ENCODE measurements at places on chromosomes 3 and 15.

GRCh38 chr3:171782617-171783016 is 27.7 kb downstream of the PLD1 start:
- no peak for DNase-seq

- DNase-seq: no peak
These were observed 119.0 kb downstream of the GOLIM4 start for GRCh38 chr3:167976516-167977361.

DNA sequence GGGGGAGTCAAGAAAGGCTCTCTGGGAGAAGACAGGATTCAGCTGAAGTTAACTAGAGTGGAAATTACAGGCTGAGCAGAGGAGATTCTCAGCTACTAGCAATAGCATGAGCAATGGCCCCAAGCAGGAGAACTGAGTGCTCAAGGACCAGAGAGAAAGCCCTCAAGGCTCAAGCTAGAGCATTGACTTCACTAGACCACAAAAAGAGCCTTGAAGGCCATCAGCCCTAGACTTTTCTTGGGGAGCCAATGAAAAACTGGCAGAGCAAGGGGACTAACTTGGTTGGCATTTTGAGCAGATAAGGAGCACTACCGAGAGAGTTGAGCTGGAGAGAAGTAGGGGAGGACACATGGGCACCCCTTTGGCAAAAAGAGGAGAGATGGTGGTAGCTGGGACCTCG is 277.6 kb downstream of the FEZF2 start:
- DNase-seq: no peak

GRCh38 chr3:174862101-174862500 is 3.0 kb downstream of the NAALADL2 start:
- DNase-seq: no peak

DNA sequence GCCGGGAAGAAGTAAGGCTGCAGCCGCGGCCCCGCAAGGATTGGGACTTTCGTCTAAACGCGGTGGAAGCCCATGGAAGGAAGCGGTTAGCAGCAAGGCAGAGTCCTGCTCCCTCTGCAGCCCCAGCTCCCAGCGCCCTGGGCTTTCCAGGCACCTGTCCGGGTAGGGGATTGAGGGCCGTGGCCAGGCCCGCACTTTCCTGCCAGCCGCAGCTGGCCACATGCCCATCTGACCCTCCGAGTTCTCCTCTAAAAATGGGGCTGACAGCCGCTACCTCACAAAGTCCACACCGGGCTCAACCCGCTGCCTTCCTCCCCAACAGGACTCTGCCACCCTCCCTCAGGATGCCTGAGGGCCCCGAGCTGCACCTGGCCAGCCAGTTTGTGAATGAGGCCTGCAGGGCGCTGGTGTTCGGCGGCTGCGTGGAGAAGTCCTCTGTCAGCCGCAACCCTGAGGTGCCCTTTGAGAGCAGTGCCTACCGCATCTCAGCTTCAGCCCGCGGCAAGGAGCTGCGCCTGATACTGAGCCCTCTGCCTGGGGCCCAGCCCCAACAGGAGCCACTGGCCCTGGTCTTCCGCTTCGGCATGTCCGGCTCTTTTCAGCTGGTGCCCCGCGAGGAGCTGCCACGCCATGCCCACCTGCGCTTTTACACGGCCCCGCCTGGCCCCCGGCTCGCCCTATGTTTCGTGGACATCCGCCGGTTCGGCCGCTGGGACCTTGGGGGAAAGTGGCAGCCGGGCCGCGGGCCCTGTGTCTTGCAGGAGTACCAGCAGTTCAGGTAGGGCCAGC is 1.9 kb downstream of the NEIL1 start:
- no peak for DNase-seq

GRCh38 chr3:13051066-13051465 is 22.2 kb downstream of the IQSEC1 start:
- no peak for DNase-seq

GRCh38 chr3:155161640-155162292 is 81.6 kb downstream of the MME start:
- no peak for DNase-seq

- DNase-seq: no peak
These were observed 161.8 kb upstream of the IQSEC1 start for GRCh38 chr3:13235079-13235478.

GRCh38 chr15:69557020-69557706 is 104.5 kb downstream of the RPLP1 start:
- DNase-seq: peak; percentile 90

DNA sequence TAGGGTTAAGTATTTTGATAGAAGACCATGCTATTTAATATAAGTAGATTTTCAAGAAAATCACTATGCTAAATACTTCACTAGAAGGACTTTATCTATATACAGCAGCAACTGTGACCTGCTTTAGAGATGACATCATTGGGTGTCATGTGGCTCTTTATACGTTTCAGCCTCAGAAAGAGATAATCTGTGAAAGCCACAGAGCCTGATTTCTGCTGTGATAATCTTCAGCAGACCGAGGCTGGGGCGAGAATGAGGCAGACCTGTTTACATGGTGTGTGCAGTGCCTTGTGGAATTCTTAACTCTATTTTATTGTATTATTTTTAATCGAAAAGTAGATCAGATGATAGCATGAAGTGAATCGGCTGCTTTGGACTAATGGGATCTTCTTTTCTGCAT is 471.2 kb downstream of the MFSD1 start:
- no peak for DNase-seq

- no peak for DNase-seq
These were observed 117.9 kb upstream of the SPATA12 start for GRCh38 chr3:56942523-56942922.

All from fibroblast of upper back skin (primary cell).